ENCODE measurements at places on chromosomes 12 and 14. TPM values are rescaled to one million over a fixed set of nuclear protein-coding genes. Genes with fewer than 3 reads are reported as not detected.

Gene C12orf76
- total RNA-seq = 6.6 TPM

Gene GLT1D1
- not detected for total RNA-seq

Gene PLEKHD1
- 0.02 TPM for total RNA-seq

Gene KRT83
- 2.4 TPM for total RNA-seq

Gene C12orf54
- total RNA-seq = not detected

Gene OTX2
- not detected for total RNA-seq

Gene INSM2
- 0.04 TPM for total RNA-seq

Gene BBS10
- 5.9 TPM for total RNA-seq

Gene GRIN2B
- 5.3 TPM for total RNA-seq

Gene EFS
- total RNA-seq = not detected

Gene SLC5A8
- not detected for total RNA-seq

Gene PRB4
- total RNA-seq = not detected

Gene SARNP
- 90.8 TPM for total RNA-seq

Gene RAD52
- total RNA-seq = 10.2 TPM

Gene ABCD2
- 0.01 TPM for total RNA-seq

Gene GLIPR1L1
- not detected for total RNA-seq

Gene PRH2
- not detected for total RNA-seq

Gene AQP6
- total RNA-seq = 0.02 TPM

Gene NABP2
- total RNA-seq = 64.3 TPM

Gene CCDC175
- total RNA-seq = not detected

Gene NTN4
- 43.4 TPM for total RNA-seq

Gene NPAS3
- total RNA-seq = not detected

Gene KRT2
- not detected for total RNA-seq
